Activated T-cell treated with anti-CD3 and anti-CD28 coated beads, Interleukin-2, amount 50 U/mL, for 1 hour (primary cell): ENCODE measurements at places on chromosomes 11 and 22.

DNA sequence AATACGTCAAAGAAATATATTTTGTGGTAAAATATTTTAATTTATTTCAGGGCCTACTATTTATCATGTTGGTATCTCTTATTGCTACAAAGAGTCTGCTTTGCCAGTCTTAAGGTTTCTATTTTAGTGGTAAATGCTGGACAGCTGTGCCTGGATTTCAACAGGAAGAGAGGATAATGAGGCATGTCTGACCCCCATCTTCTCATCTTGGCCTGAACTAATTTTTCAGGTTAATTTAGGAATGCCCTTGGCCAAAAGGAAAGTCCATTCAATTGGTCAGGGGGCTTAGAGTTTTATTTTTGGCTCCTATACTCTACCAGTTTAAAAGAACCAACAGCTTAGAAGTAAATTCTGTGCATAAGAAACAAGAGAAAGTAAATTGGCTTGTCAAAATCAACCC lies 428.2 kb downstream of the LUZP2 start:
- DNase-seq, result no peak

GRCh38 chr11:285021-285893 lies 3.7 kb upstream of the PGGHG start:
- no peak for DNase-seq

DNA sequence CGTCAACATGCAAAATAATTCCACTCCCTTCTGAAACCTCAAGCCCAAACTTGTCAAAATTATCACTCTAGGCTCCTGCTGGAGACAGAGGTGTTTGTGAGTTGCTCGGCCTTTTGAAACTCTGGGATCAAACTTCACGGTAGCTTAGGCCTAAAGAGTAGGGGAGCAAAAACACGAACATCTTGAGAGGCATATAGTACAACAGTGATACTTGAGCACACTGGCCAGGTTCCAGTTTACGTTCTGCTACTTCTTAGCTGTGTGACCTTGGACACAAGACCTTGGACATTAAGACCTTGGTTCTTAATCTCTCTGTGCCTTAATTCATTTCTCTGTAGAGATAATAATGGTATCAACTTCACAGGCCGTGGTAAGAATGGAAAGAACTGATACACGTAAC lies 123.5 kb upstream of the LMO1 start:
- DNase-seq, result no peak

- DNase-seq, result no peak
Measured at GRCh38 chr11:64453466-64453865, 94.5 kb downstream of the RPS6KA4 start.

DNA sequence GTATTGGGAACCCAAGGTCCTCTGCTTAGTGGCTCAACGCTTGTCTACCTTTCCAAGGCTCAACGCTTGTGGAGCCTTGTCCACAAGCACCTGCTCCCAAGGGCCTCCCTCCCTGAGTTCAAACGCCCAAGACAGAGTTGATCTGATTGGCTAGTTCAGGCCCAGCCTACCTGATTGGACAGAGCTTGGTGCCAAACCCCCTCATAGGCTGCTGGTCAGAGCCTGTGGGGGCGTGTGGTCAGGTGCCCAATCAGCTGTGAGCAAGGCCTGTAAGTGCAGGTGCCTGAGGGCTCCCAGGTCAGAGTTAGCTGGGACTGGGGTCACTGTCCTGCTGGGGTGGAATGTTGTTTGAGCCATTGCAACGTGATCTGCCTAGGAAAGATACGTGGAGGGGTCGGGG lies 16.9 kb upstream of the TMPRSS6 start:
- no peak for DNase-seq

DNA sequence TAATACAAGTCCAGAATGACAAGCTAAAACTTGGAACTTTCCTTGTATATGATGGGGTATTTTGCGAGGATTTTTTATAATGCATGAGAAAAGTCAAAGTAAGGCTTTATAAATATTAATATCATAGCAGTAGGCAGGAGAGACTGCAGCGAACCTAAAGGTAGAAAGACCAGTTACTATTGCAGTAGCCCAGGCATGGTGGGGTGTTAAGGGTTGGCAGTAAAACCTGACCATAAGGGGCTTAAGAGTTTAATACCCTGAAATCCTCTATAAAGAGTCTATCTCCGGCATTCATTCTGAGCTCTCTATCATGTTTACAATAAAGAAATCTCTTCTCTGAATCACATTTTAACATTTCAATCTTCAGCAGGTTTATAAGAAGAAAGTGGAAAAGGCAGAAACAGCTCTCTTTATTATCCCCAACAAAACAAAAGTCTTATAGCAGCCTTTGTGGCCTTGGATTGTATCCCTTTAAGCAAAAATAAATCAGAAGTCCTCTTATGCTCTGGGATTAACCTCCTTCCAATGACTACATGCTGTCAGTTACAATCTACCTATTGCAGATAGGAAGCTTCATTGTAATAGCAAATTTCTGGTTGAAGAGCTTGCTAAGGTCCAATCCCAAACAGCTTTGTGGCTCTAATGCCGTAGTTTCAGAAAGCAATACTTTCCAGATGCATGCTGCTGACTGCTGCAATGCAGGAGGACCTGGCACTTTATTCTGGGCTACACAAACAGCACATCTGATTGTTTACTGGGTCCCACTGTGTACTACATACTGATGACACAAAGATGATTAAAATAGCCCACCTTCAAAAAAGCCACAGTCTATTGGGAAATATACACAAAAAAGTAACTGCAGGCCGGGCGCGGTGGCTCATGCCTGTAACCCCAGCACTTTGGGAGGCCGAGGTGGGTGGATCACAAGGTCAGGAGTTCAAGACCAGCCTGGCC lies 45.8 kb downstream of the SIK3 start:
- DNase-seq, result no peak

DNA sequence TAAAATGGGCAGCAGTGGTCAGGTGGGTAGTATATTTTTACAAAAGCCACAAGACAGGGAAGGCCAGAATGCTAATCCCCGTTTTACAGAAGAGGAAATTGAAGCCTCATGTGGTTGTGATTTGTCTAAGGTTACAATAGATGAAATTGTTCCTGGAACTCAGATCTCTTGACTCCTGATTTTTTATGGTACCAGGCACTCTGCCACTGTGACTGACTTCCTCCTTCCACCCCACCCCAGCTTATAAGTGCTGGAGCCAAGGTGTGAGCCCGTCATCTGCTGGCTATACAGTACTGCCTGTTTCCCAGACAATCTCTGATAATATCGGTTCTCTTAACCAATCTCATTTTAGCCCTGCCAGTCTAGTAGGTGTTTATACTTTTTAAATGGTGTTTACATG lies 1.9 kb downstream of the SLC5A1 start:
- DNase-seq, result no peak

- DNase-seq, result peak; percentile 58
Measured at GRCh38 chr11:67640021-67640757, 626 bp upstream of the TBX10 start.

DNA sequence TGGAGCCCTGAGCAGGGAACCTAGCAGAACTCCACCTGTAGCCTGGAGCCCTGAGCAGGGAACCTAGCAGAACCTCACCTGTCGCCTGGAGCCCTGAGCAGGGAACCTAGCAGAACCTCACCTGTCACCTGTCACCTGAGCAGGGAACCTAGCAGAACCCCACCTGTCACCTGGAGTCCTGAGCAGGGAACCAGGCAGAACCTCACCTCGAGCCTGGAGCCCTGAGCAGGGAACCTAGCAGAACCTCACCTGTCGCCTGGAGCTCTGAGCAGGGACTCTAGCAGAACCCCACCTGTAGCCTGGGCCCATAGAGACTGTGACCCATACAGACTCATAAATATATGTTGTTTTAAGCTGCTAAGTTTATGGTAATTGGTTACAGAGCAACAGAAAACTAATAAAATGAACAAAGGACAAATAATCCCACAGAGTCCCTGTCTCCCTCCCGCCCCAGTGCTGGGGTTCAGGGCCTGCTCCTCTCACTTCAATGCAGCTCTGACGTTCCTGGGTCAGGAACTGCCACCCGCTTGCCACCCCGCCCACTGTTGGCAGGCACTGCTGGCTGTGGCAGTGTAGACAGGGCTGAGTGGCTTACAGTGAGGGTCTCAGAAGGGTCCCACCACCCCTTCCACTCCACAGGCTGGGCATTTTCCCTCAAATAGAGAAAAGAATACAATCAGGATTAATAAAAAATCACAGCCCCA lies 259.1 kb downstream of the TBC1D22A start:
- DNase-seq, result peak; percentile 11

GRCh38 chr11:118056806-118057205 lies 20.1 kb upstream of the TMPRSS4 start:
- DNase-seq, result no peak

- no peak for DNase-seq
Measured at GRCh38 chr22:17638182-17638431, 450 bp upstream of the BCL2L13 start.
